Activated CD4-positive, alpha-beta T cell treated with anti-CD3 and anti-CD28 coated beads, Interleukin-2, amount 50 U/mL, for 1 hour (primary cell): ENCODE measurements at places on chromosomes 3 and 15.
A peak's percentile ranks its signal among the peaks of the same experiment; 100 is the strongest.

DNA sequence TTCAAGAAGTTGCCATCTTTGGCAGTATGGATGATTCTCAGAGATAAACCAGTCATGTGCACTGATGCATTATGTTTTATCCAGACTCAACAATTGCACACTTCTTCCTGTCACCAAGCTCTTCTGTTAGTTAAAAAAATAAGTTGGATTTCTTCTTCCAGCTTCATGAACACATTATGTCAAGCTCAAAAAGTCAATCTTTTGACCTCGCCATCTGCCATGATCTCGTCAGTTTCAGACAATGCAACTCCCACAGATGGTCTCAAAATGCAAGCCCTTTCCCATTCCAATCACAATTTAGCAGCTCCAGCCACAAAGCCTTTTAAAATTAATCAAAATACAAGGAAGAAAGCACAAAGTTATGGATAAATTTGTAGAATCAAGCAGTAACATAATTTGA lies 42.8 kb downstream of the TFDP2 start:
- DNase-seq, result no peak

GRCh38 chr3:169667166-169668071 lies 3.9 kb upstream of the MECOM start:
- no peak for DNase-seq

- no peak for DNase-seq
These were observed 424.1 kb downstream of the ZNF385D start for GRCh38 chr3:21326704-21327475.

- DNase-seq, result no peak
These were observed 287.0 kb upstream of the LYSMD4 start for GRCh38 chr15:100020189-100020588.

DNA sequence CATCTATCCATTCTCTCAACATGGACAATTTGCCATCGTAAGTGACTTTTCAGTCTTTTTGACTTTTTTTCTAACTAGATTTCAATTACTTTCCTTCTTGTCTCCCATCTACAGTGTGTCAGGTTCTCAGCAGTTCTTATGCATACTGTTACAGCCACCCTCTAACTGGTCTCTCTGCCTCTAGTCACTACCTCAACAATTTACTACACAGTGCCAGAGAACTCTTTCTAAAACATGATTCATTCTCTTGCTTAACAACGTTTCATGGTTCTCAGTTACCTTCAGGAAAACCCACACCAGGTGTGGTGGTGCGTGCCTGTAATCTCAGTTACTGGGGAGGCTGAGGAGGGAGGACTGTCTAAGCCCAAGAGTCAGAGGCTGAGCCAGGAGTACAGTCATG lies 95.4 kb downstream of the DIPK2A start:
- no peak for DNase-seq

DNA sequence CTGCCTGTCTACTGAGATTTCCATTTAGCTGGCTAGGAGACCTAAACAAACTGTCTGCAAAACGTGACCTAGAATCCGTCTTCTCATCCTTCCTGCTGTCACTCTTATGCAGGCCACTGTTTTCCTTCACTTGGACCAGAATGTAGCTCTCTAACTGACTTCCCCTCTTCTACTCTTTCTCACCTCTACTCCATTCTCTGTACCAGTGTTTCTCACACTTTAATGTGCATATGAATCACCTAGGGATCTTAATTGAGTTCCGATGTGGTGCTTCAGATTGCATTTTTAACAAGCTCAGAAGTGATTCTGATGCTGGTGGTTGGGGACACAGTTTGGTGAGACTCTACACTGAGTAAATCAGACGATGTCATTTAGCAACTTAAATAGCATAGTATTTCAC lies 1.6 kb upstream of the GBE1 start:
- DNase-seq, result no peak

- no peak for DNase-seq
These were observed 25.5 kb upstream of the ESYT3 start for GRCh38 chr3:138408751-138409570.

DNA sequence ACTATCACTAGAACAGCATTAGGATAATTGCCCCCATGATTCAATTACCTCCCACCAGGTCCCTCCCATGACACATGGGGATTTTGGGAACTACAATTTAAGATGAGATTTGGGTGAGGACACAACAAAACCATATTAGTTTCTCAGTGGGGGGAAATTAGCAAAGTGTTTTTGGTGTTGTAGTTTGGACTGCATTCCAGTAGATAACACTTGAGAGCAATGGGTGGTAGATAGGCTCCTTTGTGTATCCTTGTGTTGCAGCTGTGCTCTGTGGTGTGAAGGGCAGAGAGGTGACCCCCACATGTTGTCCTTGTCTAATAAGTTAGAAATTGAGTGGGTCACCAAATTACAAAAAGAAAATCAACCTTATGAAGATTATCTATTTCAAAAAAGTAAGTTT lies 223.8 kb downstream of the SATB1 start:
- no peak for DNase-seq

GRCh38 chr15:39595338-39596221 lies 14.7 kb downstream of the THBS1 start:
- DNase-seq, result no peak

GRCh38 chr15:49990835-49991545 lies 128.0 kb downstream of the ATP8B4 start:
- DNase-seq, result no peak

GRCh38 chr3:195870442-195870841 lies 37.9 kb downstream of the TNK2 start:
- no peak for DNase-seq

DNA sequence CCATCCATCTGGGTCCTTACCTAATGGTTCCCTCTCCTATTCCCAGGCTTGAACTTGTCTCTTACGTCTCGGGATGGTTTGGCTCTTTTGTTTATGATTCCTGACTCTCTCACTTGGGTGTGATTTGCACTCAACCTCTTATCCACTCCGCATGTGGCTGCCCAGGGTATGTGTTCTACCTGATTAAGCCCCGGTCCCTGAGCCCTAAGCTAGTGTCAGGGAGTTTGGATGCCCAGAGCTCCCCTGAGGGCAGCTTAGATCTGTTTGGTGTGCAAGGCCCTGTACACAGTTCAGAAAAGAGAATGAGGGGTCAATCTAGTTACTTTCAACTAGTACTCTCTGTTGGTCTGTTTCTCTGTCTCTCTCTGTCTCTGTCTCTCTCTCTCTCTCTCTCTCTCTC lies 15.9 kb upstream of the STARD5 start:
- DNase-seq, result no peak

DNA sequence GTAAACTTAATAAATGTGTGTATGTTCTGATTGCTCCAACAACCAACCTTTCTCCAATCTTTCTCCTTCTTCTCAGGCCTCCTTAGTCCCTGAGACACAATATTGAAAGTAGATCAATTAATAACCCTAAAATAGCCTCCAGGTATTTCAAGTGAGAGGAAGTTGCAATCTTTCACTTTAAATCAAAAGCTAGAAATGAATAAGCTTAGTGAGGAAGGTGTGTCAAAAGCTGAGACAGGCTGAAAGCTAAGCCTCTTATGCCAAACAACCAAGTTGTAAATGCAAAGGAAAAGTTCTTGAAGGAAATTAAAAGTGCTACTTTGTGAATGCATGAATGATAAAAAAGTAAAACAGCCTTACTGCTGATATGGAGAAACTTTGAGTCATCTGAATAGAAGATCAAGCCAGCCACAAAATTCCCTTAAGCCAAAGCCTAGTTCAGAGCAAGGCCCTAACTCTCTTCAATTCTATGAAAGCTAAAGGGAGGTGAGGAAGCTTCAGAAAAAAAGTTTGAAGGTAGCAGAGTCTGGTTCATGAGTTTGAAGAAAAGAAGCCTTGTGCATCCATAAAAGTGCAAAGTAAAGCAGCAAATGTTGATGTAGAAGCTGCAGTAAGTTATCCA lies 38.6 kb downstream of the CCDC80 start:
- DNase-seq, result no peak

GRCh38 chr3:57729334-57730045 lies 26.6 kb upstream of the SLMAP start:
- DNase-seq, result no peak

DNA sequence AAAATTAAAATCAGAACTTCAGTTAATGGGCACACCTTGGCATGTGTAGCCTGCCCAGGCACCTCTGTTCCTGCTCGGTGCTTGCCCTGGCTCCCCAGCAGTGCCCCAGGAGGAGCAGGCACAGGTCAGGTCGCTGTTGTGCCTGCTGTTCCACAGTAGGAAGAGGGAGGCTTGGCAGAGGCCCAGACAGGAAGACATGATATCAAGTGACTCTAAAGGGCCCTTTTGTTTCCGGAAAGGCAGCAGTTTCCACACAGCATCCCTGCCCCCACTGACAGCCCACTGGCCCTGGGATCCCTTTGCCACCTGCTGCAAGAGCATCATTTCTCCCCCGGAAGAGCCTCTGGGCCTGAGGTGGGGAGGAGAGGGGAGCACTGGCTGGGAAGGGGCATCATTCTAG lies 40.5 kb upstream of the HES1 start:
- no peak for DNase-seq

DNA sequence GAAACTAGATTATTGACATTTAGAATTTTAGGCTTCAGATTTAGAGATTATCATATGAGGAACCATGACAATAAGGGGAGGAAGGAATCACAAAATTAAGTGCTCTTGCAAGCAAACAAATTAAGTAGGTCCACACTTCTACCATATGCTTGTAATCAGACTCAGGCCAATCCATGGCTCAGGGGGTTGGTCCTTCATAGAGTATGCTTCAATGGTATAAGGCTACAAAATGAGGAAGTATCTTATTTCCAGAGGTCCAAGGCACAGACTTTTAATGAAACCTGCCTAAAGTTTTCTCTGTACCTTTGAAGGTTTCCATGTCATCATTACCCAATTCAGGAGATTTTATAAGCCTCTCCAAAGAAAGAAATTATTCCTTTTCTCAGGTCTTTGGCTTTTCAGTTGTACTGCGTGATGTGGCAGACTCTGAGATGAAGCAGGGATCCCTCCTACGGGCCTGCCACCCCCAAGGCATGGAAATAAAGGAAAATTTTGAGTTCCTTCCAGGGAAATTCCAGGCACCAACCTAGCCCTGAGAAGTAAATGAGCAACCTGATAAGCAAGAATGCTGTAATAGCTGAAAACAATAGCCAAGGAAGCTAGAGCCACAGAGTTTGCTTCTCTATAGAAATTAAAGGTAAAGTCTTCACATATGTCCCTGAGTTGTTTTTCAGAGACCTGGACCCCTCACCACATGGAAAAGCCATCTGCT lies 36.3 kb downstream of the SERPINI2 start:
- no peak for DNase-seq

GRCh38 chr3:148727231-148727630 lies 29.5 kb downstream of the AGTR1 start:
- no peak for DNase-seq

DNA sequence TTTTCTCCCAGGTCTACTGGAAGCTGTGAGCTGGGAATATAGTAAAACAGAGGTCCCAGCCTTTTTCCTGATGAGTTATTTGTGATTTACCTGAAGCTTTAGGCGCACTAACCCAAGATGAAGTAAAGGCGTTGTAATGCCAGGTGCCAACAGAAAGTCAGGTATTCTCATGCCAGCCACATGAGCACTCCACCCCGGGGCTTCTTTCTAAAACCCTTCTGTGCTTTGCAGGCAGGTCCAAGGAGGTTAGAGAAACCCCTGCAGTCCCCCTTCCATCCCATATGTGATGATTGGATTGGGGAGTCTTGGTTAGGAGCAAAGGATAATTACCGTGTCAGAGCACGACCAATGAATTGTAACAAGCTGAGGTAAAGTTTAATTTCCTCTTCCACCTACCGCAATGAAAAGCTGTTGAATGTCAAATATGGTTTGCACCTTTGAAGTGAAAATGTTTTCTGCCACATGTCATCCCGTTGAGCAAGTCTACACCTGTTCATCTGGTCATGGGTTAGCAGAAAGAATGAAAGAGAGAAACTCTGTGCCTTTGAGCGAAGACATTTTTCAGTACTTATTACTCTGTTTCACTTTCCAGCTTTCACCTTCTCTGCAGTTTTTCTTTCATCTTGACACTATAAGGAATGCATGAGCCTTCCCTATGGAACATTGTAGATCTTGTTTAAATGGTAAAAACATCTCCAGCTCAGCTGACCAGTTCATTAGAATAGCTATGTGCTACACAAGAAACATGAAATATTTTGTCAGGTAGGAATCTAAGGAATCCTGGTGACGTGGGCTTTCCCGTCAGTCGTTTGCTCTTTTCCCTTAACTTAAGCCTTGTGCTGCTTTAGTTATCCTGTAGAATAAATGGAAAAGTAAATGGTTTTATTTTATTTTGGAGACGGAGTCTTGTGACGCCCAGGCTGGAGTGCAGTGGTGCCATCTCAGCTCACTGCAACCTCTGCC lies 204.6 kb upstream of the IL12A start:
- no peak for DNase-seq

DNA sequence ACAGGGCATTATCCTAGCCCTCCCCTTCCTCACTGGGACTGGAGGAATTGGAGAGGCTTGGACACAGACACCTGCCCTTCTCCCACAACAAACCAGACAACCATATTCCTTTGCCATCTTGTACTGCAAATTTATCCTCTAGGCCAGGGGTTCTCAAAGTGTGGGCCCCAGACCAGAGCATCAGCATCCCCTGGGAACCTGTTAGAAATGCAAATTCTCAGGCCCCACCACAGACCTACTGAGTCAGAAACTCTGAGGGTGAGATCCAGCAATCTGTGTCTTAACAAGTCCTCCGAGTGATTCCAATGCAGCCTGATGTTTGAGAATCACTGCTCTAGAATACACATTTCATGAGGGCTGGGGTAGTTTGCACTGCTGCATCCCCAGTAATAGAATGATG lies 115.4 kb downstream of the OXNAD1 start:
- no peak for DNase-seq

- peak; percentile 4 for DNase-seq
These were observed 51.8 kb upstream of the DGKG start for GRCh38 chr3:186413615-186414415.

DNA sequence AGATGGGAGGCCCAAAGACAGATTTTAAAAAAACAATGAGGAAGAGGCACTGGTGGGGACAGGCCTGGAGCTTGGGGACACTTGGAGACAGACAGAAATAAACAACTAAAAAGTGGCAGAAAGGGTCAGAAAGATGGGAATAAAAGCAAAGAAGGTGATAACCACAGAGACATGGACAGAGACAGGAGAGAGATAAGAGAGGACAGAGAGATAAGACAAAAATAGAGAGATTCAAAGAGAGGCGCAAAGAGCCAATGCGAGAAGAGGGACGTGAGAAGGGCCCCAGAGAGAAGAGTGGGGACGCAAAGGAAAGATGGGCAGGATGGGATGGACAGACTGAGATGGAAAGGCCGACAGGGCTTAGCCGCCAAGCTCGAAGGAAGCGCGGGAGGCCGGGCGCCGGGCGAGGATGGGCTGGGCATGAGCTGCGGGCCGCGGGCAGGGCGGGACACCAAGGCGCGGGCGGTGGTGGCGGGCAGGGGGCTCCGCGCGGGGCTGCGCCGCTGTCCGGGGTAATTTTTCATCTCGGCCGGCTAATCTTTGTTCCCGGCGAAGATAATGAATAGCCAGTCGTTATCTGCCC lies 3.1 kb upstream of the GATA2 start:
- DNase-seq, result no peak
